T-helper 2 cell treated with Interferon-gamma antibody and Interleukin-4, amounts not matched to agents 100 ng/mL and 5 ng/mL, for 36 hours (primary cell): ENCODE measurements at places on chromosomes 6 and 20. TPM values are rescaled to one million over a fixed set of nuclear protein-coding genes. Genes with fewer than 3 reads are reported as not detected.

The GRM1 gene
- not detected in 2 replicates for total RNA-seq

The BPIFB4 gene
- not detected in 2 replicates for total RNA-seq

The OPRM1 gene
- not detected in 2 replicates for total RNA-seq

The LY6G6C gene
- 0.25 TPM in 1 of 2 replicates, not detected in the other for total RNA-seq

The TFAP2D gene
- total RNA-seq: not detected in 2 replicates

The CGA gene
- total RNA-seq: not detected in 2 replicates

The C2 gene
- total RNA-seq: 0.64 and 1.5 TPM in 2 replicates

The MLN gene
- not detected in 2 replicates for total RNA-seq

The FOXQ1 gene
- not detected in 2 replicates for total RNA-seq

The HLA-DQA1 gene
- total RNA-seq: 20.2 and 21.5 TPM in 2 replicates

The ECT2L gene
- total RNA-seq: not detected in 2 replicates

The NKAIN4 gene
- total RNA-seq: not detected in 2 replicates

The NOX3 gene
- not detected in 2 replicates for total RNA-seq

The SLC22A3 gene
- total RNA-seq: not detected in 2 replicates

The MCCD1 gene
- total RNA-seq: not detected in 2 replicates

The PTCHD4 gene
- total RNA-seq: not detected in 2 replicates

The GCNT2 gene
- 3.3 and 3.6 TPM in 2 replicates for total RNA-seq

The BANF2 gene
- total RNA-seq: not detected in 2 replicates

The HLA-DQB1 gene
- 7.0 and 10.0 TPM in 2 replicates for total RNA-seq

The SIRPB1 gene
- total RNA-seq: 2.0 and 3.6 TPM in 2 replicates

The OR2B2 gene
- total RNA-seq: not detected in 2 replicates

The PNLDC1 gene
- 0.50 and 0.93 TPM in 2 replicates for total RNA-seq

The CNBD2 gene
- total RNA-seq: 3.5 and 4.0 TPM in 2 replicates

The YTHDF1 gene
- 42.4 and 42.6 TPM in 2 replicates for total RNA-seq

The PCSK2 gene
- not detected in 2 replicates for total RNA-seq

The TTBK1 gene
- total RNA-seq: 0.18 and 0.20 TPM in 2 replicates

The RSPH4A gene
- total RNA-seq: 0.27 and 0.32 TPM in 2 replicates

The CDH26 gene
- 0.43 and 0.50 TPM in 2 replicates for total RNA-seq

The LY6G5B gene
- 27.9 and 32.1 TPM in 2 replicates for total RNA-seq

The PRDM13 gene
- total RNA-seq: not detected in 2 replicates

The SOX12 gene
- 7.7 and 8.1 TPM in 2 replicates for total RNA-seq

The ENPP5 gene
- not detected in 2 replicates for total RNA-seq

The ELMO2 gene
- total RNA-seq: 62.4 and 65.1 TPM in 2 replicates

The KIF13A gene
- not detected in 2 replicates for total RNA-seq

The OR2H1 gene
- not detected in 2 replicates for total RNA-seq

The FAXC gene
- total RNA-seq: 0.23 TPM in 1 of 2 replicates, not detected in the other

The CNR1 gene
- not detected in 2 replicates for total RNA-seq

The TRIM31 gene
- not detected in 2 replicates for total RNA-seq

The RNF5 gene
- total RNA-seq: 41.1 and 42.9 TPM in 2 replicates

The TFAP2C gene
- not detected in 2 replicates for total RNA-seq

The KIF25 gene
- total RNA-seq: not detected in 2 replicates

The GINS1 gene
- 31.3 and 33.8 TPM in 2 replicates for total RNA-seq

The GLP1R gene
- not detected in 2 replicates for total RNA-seq

The PROKR2 gene
- not detected in 2 replicates for total RNA-seq

The CEP250 gene
- 56.8 and 58.2 TPM in 2 replicates for total RNA-seq

The PSORS1C1 gene
- total RNA-seq: not detected in 2 replicates

The MTFR2 gene
- 21.9 and 23.4 TPM in 2 replicates for total RNA-seq

The ZNF334 gene
- total RNA-seq: 1.2 and 1.3 TPM in 2 replicates

The HCK gene
- not detected in 2 replicates for total RNA-seq

The TRIM10 gene
- 0.05 TPM in 1 of 2 replicates, not detected in the other for total RNA-seq

The NQO2 gene
- total RNA-seq: 40.5 and 42.4 TPM in 2 replicates
